ENCODE measurements at places on chromosomes 2 and 18. TPM values are rescaled to one million over a fixed set of nuclear protein-coding genes. Genes with fewer than 3 reads are reported as not detected.

Gene CACNB4
- 0.16 TPM for total RNA-seq

Gene AQP12B
- not detected for total RNA-seq

Gene EVA1A
- total RNA-seq, result not detected

Gene FLACC1
- total RNA-seq, result 0.20 TPM

Gene UGT1A5
- total RNA-seq, result not detected

Gene EPHA4
- 0.09 TPM for total RNA-seq

Gene STAT4
- total RNA-seq, result 0.34 TPM

GRCh38 chr2:225378984-225379383 is 20.5 kb upstream of the NYAP2 start:
- H3K36me3 ChIP-seq, result no peaks in the 10 kb centered on the region
- no peaks in the 10 kb centered on the region for H3K27me3 ChIP-seq
- no peak for DNase-seq
- H3K27ac ChIP-seq, result no peak overlapping the region

DNA sequence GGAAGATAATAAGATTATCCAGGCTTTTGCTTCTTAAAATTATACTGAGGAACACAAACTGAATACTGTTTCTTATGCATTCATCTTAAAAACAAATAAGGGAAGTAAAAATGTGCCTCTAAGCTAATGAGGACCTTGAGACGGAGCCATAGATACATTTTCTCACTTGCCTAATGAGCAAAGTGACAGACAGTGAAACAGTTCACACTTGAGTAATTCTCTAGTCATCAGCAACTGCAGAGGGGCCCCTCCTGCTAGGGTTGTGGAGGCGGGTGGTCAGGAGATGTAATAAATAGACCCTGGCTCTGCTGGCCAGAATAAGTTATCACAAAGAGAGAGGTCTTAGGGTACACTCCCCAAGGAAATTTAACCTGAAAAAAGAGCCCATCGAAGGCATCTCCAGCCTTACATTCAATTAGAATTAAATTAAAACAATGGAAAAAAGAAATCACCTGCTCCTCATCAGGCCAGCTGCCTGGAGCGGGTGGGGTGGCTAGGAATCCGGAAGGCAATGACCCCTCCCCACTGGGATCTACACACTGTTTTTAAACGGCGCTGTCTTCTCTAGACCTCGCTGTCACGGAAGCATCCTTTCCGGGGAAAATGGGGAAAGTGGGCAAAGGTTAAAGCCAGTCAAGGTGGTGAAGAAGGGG is 32.6 kb upstream of the INSIG2 start:
- no peaks in the 10 kb centered on the region for H3K4me1 ChIP-seq
- no peaks in the 10 kb centered on the region for H3K36me3 ChIP-seq
- H3K27me3 ChIP-seq, result peaks cover 4% of the 10 kb centered on the region
- H3K4me3 ChIP-seq, result no peak overlapping the region

- H3K27me3 ChIP-seq, result 0 out of 3 replicates have a peak, but pooled peaks cover 2% of the 10 kb centered on the region
- no peak overlapping the region for H3K27ac ChIP-seq
- H3K36me3 ChIP-seq, result no peaks in the 10 kb centered on the region
- no peak overlapping the region for H3K4me3 ChIP-seq
Observed at GRCh38 chr18:21897811-21898210, 157.2 kb downstream of the MIB1 start.

DNA sequence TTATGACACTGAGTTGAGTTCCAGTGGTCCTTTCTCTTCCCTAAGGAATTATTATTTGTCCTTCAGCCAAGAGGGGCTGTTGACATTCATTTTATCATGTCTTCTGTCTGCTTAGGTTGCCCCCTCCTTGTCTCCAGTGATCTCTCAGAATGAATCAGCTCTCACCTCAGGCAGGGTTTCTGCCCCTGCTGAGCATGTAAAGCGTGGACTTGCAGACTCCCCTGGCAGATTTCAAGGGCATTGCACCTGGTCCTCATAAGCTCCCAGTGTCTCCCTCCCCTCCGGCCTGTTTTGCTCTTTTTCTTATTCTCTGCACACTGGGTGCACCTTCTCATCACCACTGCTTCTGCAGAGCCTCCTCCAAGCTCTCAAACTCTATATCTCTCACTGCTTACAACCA is 188.4 kb downstream of the KCNS3 start:
- H3K4me1 ChIP-seq, result no peaks in the 10 kb centered on the region
- H3K27me3 ChIP-seq, result no peaks in the 10 kb centered on the region
- H3K4me3 ChIP-seq, result no peak overlapping the region
- no peak overlapping the region for H3K27ac ChIP-seq
- no peaks in the 10 kb centered on the region for H3K36me3 ChIP-seq

GRCh38 chr2:96144481-96145035 is 682 bp downstream of the DUSP2 start:
- no peak overlapping the region for H3K4me3 ChIP-seq
- H3K4me1 ChIP-seq, result peaks cover 22% of the 10 kb centered on the region
- no peak overlapping the region for H3K27ac ChIP-seq
- DNase-seq, result no peak

- no peaks in the 10 kb centered on the region for H3K36me3 ChIP-seq
- peaks cover 21% of the 10 kb centered on the region for H3K4me1 ChIP-seq
- H3K27ac ChIP-seq, result peak overlapping the region; percentile 52
- H3K4me3 ChIP-seq, result no peak overlapping the region
- H3K27me3 ChIP-seq, result no peaks in the 10 kb centered on the region
Observed at GRCh38 chr18:49061239-49061990, 110.7 kb upstream of the SMAD7 start.

GRCh38 chr2:45938649-45939511 is 287.4 kb downstream of the PRKCE start:
- H3K4me3 ChIP-seq, result no peak overlapping the region
- 0 out of 3 replicates have a peak, but pooled peaks cover 4% of the 10 kb centered on the region for H3K4me1 ChIP-seq
- H3K27ac ChIP-seq, result no peak overlapping the region

DNA sequence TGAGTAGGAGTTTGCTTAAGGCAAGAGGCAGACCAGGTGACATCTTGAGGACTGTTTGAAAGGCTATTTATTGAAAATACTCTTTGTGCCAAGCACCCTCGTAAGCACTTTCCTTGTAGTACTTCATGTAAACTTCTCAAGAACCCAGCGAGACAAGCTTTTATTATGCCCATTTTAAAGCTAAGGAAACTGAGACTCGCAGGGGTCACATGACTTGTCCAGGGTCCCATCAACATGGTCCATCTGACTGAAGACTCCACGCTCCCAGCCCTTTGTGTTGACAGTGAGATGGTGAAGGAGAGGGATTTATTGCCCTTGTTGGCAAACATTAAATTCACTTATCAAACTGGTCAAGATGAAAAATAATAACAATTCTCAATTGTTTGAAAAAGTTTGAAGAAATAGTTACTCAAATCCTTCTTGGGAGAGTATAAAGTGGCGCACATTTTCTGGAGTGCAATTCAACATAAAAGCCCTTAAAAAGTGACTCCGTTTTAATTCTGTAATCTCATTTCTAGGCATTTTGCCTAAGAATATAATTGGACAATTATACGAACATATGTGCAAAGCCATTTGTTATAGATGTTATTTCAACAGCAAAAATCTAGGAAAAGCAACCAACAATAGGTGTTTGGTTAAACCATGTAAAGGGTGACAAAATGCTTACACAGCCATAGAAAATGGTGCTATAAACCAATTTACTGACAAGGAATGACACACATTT is 270.5 kb upstream of the NCKAP5 start:
- DNase-seq, result no peak
- no peaks in the 10 kb centered on the region for H3K36me3 ChIP-seq
- no peak overlapping the region for H3K4me3 ChIP-seq
- no peak overlapping the region for H3K27ac ChIP-seq

GRCh38 chr2:223513771-223514455 is 88.2 kb downstream of the SCG2 start:
- DNase-seq, result no peak
- no peaks in the 10 kb centered on the region for H3K4me1 ChIP-seq
- H3K27ac ChIP-seq, result no peak overlapping the region
- H3K36me3 ChIP-seq, result no peaks in the 10 kb centered on the region
- no peaks in the 10 kb centered on the region for H3K27me3 ChIP-seq

- H3K36me3 ChIP-seq, result no peaks in the 10 kb centered on the region
- no peak overlapping the region for H3K27ac ChIP-seq
- DNase-seq, result no peak
- H3K4me3 ChIP-seq, result no peak overlapping the region
- H3K27me3 ChIP-seq, result peaks cover 38% of the 10 kb centered on the region
Observed at GRCh38 chr2:118968042-118968441, 26.0 kb downstream of the MARCO start.

- DNase-seq, result no peak
- H3K27ac ChIP-seq, result no peak overlapping the region
- peaks cover 68% of the 10 kb centered on the region for H3K27me3 ChIP-seq
- no peaks in the 10 kb centered on the region for H3K36me3 ChIP-seq
- H3K4me1 ChIP-seq, result no peaks in the 10 kb centered on the region
- H3K4me3 ChIP-seq, result no peak overlapping the region
Observed at GRCh38 chr2:29066271-29066860, 8.0 kb downstream of the PCARE start.

GRCh38 chr18:53503914-53504441 is 720.5 kb downstream of the MBD2 start:
- H3K4me3 ChIP-seq, result no peak overlapping the region
- no peak for DNase-seq
- H3K36me3 ChIP-seq, result no peaks in the 10 kb centered on the region

DNA sequence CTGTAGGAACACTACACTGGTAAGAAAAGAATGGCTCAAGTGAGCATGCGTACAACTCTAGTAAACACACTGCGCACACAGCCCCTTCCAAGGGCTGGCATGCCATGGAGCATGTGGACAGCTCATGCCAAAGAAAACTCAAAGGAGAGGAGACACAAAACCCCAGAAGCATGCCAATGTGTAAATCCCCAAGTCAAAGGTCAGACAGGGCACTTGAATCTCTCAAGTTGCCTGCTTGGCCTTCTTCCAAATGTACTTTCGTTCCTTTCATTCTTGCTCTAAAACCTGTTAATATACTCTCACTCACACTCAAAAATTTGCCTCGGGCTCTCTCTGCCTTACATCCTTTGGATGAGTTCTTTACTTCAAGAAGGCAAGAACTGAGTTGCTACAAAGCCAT is 365.3 kb downstream of the NBAS start:
- no peaks in the 10 kb centered on the region for H3K27me3 ChIP-seq
- DNase-seq, result no peak
- H3K27ac ChIP-seq, result no peak overlapping the region
- 0 out of 2 replicates have a peak, but pooled peaks cover 2% of the 10 kb centered on the region for H3K4me1 ChIP-seq

GRCh38 chr18:61954096-61954746 is 61.4 kb upstream of the RNF152 start:
- H3K4me3 ChIP-seq, result no peak overlapping the region
- peaks cover 18% of the 10 kb centered on the region for H3K27me3 ChIP-seq
- H3K36me3 ChIP-seq, result no peaks in the 10 kb centered on the region

DNA sequence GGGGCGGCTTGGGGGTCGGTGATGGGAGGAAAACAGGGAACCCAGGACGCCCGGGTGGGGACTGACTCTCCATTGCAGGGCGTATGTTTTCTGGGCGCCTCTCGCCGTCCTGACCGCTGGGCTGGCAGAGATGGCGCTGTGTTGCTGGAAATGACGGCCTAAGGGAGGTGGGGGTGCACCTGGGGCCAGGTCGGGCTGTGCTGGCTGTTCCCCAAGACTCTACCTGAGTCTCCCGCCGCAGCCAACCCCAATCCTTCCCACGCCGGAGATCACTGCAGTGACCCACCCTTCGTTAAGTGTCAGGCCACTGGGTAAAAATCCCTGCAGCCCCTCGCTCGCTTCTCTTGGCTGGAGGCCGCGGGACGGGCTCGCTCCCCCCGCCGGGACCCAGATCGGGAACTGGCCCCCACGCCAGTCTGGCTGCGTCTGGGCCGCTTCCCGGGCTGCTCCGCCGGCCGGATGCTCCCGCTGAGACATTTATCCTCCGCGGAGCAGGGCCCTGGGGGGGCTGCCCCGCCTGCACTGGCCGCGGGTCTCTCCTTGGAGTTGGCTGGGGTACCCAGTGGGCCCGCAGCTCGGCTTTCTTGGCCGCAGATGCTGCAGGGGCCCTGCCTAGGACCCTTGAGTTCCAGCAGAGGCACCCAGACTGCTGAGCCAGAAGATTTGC is 7.8 kb upstream of the ARMC9 start:
- no peak overlapping the region for H3K27ac ChIP-seq
- no peak for DNase-seq
- H3K27me3 ChIP-seq, result peaks cover 28% of the 10 kb centered on the region
- H3K4me1 ChIP-seq, result peaks cover 8% of the 10 kb centered on the region

Data from K562 (cell line).